ENCODE measurements at places on chromosomes 7 and 10.

- DNase-seq, result peak; percentile 4
Measured at GRCh38 chr10:118045837-118046394, 825 bp downstream of the RAB11FIP2 start.

GRCh38 chr7:43489257-43489656 is 93.7 kb upstream of the STK17A start:
- DNase-seq, result no peak

DNA sequence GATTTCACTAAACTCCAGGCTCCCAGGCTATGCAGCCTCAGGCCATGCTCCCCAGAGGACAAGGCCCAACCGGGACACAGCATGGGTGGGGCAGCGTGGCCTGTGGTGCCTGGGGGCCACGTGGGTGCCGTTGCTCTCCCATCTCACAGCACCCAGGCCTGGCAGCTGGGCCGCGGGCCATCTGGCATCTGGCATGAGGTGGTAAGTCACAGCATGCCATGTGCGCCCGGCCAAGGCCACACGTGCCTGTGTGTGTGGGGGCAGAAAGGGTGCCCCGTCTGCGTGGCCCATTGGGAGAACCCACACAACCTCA is 204.1 kb downstream of the EBF3 start:
- no peak for DNase-seq

- no peak for DNase-seq
Measured at GRCh38 chr10:49653273-49653929, 26.1 kb upstream of the C10orf53 start.

DNA sequence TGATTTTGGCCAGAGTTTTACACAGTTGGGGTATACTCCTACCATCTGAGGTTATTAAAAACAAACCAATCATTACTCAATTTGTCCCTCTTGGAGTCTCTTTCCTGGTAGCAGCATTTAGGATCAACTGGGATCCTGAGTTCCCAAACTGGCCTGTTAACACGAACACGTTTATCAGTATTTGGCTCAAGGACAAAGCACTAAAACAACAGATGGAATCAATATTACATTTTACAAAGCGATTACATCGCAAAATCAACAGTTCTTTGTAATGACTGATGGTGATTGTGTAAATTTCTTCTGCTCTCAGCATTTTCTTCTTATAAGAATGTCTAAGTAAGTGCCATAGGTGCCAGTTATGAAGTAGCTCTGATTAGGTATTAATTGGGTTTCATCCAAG is 582.9 kb upstream of the ANKRD30A start:
- no peak for DNase-seq

- no peak for DNase-seq
Measured at GRCh38 chr10:88437411-88437810, 145.7 kb downstream of the RNLS start.

DNA sequence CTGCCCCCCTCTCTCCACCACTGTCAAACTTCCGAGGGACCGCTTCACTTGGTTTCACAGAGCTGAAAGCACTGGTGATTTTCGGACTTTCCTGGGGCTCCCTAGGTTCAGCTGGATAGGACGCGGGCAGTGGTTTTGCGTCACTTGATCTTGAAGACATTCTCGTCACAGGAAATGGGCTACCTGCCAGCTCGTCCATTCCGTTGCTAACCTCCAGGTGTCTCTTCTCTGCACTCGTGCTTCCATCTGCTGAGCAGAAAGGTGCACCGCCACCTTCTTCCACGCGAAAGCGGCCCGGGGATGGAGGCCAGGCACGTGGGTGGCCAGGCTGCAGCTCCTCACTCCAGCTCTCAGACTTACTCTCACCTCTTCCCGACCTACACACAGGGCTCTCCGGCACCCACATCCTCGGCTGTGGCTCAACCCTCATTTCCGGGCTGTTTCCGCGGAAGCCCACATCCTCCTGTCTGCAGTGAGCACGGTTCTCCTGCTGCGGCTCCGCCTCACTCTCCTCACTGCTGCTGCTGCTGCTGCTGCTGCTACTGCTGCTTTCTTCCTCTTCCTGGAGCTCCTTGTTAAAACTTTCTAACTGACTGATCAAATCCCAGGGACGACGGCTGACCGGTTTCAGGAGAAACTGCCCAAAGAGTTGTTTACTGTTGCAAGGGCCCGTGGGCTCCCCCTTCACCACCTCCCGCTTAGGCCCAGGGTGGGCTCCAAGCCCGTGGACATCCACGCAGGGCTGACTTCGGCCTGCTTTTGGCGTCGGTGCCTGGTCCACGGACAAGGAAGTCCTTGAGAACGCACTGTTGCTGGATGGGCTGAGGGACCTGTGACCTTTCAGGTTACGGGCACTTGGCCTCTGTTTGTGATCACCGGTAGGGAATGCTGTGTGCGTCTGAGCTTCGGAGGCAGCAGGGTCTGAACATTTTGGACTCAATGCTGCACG is 32.1 kb downstream of the JCAD start:
- peak; percentile 63 for DNase-seq

DNA sequence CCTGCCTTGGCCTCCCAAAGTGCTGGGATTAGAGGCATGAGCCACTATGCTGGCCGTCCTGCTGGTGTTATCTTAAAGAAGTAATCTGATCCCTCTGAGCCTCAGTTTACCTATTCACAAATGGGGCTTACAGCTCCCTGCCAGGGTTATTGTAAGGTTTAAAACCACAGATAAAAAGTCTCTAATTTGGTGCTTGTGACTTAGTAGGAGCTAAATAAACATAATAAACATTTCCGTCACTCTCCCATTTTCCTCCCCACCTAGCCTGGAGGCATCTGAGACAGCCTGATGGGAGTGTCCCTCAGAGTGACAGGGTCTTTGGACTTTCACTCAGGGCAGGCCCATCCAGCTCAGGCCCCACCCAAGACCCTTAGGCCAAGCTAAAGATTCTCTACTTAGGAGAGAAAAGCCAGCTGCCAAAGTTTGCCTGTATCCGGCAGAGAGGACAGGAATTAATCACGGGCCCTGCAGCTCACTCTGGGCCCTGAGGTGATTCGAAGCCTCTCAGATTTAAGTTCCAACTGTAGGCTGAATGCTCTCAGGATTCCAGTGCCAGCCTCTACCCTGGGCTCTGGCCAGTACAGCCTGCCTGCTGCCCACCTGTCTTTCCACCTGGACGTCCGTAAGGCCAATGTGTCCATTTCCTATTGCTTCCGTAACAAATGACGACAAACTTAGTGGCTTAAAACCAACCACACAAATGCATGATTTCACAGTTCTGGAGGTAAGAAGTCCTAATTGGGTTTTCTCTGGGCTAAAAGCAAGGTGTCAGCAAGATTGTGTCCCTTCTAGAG is 21.8 kb upstream of the DUSP5 start:
- DNase-seq, result no peak

GRCh38 chr7:90621125-90621746 is 25.1 kb downstream of the CDK14 start:
- DNase-seq, result no peak

GRCh38 chr10:69461243-69462025 is 10.2 kb downstream of the TSPAN15 start:
- DNase-seq, result no peak

- DNase-seq, result no peak
Measured at GRCh38 chr7:3463696-3464095, 162.6 kb downstream of the SDK1 start.

GRCh38 chr7:102042016-102042656 is 224.7 kb downstream of the CUX1 start:
- DNase-seq, result no peak

DNA sequence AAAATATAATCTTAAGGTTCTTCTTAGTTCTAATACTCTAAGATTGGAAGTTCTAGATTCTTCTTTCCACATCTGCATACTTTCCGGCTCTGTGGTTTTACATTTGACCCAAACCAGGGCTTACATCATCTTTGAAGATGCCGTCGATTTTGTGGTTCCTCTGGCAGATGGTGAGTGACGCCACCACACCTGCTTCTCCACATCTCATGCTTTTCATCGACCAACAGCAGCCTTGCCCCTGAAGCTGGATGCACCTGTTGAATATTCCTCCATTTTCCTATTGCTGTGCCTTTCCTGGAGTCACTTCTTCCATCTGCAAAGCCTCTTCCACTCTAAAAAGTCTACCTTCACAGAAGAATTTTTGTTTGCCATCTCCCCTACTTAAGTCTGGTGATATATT is 121.3 kb downstream of the PRKCQ start:
- DNase-seq, result no peak

GRCh38 chr10:26994743-26995142 is 105.6 kb downstream of the ANKRD26 start:
- no peak for DNase-seq

DNA sequence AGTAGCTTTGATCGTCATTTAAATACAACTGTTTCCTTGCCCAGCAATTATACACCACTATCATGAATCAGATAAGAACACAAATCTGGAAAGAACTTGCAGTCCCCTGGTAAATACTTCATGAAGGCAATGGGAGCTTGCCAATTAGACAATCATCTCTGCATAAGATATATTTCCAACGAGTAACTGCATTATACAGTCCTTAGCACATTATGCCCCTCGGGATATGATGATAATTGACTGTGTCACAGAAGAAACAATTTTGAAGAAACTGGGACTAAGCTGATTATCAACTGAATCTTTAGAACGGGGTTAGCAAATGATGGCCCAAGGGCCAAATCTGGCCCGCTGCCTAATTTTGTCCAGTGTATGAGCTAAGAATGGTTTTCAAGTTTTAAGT is 155.7 kb downstream of the TRIL start:
- DNase-seq, result no peak

GRCh38 chr7:123211545-123211944 is 11.8 kb upstream of the SLC13A1 start:
- DNase-seq, result no peak

DNA sequence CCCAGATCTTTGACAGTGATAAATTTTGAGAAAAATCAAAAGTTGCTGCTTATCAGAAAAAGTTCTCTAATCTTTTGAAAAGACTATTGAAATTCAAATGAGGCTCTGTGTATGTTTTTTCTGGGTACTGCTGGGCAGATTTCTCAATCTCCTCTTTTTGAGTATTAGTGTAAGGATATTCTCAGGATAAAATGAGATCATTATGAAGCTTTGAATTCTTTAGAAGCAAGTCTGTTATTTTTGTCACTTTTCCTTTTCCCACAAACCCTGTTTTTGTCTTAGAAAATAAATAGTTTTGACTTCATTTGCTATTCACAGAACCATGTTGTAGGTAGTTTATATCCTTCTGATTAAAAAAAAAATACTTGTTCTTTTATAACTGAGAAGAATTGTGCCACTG is 7.9 kb downstream of the STAM start:
- no peak for DNase-seq

GRCh38 chr10:130453036-130453720 is 317.0 kb downstream of the GLRX3 start:
- no peak for DNase-seq

DNA sequence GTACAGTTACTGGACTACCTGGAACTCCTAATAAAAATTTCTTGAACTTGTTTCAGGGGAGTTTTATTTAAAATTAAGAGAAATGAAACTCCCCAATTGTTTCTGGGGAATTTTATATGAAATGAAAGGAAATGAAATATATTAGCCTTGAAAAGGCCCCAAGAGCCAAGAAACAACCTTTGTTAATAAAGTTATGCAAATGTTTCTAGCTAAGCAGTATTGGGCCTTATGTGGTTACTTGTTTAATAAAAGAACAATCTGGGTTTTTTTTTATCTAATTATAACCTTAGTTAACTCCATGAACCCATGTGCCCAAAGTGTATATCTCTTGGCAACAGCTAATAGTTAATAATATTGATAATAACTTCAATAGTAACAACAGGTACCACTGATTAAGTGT is 222.8 kb downstream of the EXOC4 start:
- no peak for DNase-seq

DNA sequence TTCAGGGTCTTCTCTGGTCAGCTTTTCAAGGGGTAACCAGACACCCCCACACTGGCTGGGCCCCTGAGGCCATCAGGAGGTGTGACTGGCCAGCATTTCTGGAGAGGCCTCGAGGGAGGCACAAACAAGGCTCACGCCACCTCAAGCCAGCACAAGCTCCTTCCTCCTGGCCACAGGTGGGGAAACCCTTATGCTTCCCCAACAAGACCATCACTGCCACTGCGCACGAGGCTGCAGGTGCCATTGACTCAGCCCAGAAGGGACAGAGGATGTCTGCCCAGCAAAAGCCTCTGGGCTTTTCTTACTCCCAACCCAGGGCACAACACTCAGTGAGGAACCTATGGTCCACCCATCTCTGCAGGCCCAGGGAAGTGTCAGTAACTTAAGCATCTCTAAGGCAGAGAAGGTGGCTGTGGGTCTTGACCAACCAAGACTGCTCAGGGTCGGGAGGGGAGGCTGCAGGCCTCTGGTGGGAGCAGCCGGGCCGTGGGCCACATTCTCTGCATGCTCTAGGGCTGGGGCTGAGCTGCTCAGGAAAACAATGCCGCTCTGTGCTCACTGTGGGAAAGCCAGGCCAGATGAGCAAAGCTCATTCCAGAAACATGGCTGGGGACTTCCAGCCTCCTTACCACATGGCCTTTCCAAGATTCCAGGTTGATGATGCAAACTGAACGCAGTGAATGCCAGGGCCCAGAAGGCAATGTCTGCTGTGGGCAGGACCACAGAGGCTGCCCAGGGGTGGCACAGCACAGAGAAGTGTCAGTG is 24.2 kb upstream of the RASSF4 start:
- no peak for DNase-seq

GRCh38 chr7:28309704-28310459 is 102.4 kb upstream of the CREB5 start:
- no peak for DNase-seq

- DNase-seq, result no peak
Measured at GRCh38 chr10:119933179-119933578, 40.6 kb downstream of the SEC23IP start.

- DNase-seq, result no peak
Measured at GRCh38 chr10:77315496-77316129, 322.0 kb downstream of the KCNMA1 start.

GRCh38 chr7:29190349-29191045 is 4.1 kb upstream of the CHN2 start:
- no peak for DNase-seq

DNA sequence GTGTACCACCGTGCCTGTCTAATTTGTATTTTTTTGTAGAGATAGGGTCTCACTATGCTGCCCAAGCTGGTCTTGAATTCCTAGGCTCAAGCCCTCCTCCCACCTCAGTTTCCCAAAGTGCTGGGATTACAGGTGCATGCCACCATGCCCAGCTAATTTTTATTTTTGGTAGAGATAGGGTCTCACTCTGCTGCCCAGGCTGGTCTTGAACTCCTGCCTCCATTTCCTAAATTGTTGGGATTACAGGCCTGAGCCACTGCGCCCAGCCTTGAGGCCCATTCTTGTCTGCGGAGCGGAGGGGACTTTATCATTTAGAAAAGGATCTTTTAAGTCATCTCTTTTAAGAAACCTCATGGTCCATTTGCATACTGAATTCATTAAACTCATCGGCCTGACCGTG is 221.4 kb upstream of the SH2B2 start:
- DNase-seq, result no peak

DNA sequence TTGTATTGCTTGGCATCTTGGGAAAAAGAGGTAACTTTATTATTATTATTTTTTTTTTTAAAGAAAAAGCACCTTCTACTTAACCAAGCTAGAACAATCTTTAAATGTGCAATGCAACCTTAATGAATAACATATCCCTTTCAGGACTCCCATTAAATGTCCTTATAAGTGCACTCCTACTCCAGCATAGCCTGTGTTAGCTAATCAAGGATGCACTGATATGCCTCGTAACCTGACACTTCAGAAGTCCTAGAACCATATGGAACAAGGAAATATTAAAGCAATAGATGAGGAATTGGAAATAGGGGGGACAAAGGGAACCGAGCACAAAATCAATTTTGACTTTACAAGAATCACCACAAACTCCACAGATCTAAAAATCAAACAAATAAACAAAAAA is 522.4 kb downstream of the PARD3 start:
- DNase-seq, result no peak

GRCh38 chr10:1186683-1186990 is 130.5 kb downstream of the WDR37 start:
- DNase-seq, result no peak

- DNase-seq, result no peak
Measured at GRCh38 chr10:21599582-21599981, 65.5 kb downstream of the MLLT10 start.
